ENCODE measurements at places on chromosomes 3 and 15.

DNA sequence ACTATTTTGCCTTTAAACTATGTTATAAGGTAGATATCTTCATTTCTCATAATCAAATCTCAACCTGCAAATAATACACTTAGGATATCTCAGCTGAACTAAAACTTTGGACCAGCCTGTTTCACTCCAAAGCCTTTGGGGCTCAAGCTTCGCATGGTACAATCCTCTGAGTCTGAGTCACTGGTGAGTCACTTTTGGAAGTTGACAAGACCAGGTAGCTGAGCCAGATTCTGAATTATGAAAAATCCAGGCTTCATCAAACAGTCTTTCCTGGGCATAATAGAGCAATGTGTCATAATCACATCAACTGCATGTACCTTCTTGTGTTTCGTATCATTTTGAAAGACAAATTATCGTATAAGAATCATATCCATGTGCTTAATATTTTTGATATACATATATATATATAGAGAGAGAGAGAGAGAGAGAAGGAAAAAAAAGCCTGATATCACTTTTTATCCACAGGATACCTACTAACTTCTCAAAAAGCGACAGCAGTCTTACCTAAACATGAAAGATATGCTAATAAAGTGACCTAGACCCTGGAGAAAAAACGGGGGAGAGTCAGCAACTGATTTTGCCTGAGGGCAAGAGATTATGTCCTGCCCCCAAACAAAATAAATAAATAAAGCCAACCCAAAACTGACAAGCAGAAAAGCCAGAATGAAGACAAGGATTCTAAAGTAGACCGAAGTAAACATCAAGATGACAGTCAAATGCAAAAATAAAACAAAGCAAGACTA, 263.9 kb upstream of the TGFBR2 start:
- no peak for DNase-seq

- DNase-seq: no peak
These were observed 382.5 kb upstream of the TPRG1 start for GRCh38 chr3:188789251-188789650.

GRCh38 chr3:76370749-76371520, 585.6 kb upstream of the ZNF717 start:
- DNase-seq: no peak

DNA sequence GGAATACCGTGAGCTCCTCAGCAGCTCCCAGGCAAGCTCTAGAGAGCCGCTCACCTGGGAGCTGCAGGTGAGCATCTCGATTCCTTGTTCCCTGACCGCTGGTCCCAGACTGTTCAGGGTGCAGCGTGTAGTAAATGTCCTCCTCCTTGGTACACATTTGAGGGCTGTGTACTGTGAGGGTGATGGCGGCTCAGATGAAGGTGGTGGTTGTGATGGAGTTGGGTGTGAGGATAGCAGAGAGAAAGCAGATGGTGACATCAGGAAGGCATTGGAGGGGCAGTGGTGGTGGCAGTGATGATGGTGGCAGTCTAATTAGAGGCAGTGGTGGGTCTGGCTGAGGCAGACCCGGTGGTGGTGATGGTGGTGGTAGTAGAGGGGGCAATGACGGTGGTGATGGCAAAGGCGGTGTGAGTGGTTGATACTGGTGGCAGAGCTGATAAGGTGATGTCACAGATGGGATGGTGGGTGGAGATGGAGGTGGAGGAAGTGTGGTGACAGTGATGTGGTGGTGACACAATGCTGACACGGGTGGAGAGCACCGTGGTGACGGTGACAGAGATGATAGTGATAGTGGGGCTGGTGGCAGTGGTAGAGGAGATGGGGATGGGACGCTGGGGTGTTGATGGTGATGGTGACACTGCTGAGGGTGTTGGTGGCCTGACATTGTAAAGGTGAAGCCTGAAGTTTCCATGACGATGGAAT, at the start of gene DNAJB8:
Gene DNAJB8 (minus strand): TSS at position 51 of the 702 bp plus-strand sequence. CDS start 3,645 bp downstream, outside the sequence.
- no peak for DNase-seq

DNA sequence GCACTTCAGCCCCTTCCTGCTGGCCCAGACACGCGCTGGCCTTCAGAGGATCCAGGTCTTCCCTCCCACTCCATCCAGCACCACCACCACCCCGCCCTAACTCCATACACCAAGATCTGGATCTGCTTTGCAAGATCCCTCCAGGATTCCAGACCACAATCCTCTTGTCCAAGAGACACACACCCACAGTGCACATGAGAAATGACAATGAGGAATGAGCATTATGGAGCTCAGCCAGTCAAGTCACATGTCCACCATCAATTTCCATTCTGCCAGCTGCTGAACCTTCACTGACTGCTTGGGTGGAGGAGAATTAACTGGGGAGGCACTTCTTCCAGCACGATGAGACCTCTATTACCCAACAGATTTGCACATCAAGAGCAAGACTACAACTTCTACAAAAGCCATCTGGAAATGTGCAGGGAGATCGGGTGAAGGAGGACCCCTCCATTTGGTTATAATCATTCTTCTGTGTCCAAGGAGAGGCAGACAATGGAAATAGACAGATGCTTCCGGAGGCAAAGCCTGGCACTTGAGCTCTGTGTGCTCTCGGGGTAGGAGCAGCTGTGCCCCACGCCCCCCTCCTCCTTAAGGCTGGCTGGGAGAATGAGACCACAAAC, 12.3 kb upstream of the SPATA12 start:
- DNase-seq: peak; percentile 86

DNA sequence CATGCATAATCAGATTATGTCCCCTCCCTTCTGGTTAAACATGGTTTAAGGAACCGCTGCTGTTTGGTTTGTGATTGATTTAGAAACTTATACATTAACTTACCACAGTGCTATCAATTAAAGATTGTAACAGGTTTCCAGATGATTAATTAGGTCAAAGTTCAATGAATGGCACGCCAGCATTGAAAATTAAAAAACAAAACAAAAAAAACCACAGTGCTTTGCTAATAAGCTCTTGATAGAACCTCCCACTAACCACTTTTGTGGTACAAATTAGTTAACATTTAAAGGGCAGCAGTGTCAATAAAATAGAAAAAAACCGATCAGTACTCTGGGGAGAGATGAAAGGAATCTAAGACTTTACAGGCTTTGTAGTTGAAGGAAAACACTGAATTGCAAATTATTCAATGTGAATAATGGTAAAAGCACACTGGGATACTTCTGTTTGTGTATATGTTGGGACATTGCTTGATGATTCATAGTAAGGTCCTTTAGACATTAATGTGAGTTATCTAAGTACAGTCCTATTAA, 7.6 kb upstream of the C3orf38 start:
- DNase-seq: no peak

DNA sequence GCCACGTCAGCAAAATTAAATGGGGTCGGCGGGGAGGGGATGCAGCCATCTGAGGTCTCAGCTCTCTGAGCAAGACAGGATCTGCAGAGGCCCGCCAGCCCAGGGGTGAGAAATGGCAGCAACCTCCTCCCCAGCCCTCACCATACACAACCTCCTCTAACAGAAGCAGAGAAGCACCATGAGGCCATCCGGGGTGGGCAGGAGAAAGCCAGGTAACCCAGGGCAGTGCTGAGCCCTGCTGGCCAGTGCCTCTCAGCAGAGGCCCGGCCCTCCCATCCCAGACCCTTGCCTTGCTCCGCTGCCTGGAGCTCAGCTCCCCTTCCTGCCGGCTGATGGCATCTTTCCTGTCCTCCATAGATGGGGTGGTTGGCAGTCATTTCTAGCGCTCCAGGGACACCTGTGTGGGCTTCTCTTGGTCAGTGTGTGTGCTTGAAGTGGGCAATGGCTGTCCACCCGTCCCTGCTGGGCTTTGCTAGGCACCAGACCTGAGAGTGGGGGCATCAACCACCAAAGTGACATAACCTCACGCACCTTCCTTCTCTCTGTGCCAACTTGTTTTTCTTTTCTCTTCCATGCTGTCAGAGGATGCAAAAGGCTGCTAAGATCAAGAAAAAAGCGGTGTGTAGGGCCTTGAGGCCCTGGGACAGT, 175.8 kb downstream of the NSMCE3 start:
- no peak for DNase-seq

DNA sequence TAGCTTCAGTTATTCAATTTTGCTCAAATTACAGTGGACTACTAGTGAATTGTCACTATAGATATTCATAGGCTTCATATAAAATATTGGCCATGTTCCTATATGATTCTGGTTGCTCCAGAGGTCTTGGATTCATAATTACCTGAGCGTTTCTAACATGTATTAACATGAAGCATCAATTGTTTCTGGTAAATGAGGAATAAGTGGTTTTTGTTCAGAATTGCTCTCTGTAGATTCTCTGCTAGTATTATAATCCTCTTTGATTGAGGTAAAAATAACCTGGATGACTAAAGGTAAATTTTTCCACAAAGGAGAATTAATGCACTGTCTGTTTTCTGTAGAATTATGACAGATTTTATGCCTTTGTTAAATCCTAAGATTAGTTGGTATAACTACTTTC, 258.1 kb upstream of the CNTN6 start:
- DNase-seq: no peak

- no peak for DNase-seq
These were observed 16.2 kb upstream of the TJP1 start for GRCh38 chr15:29838352-29839010.

All from hematopoietic multipotent progenitor cell (in vitro differentiated cells).